ENCODE measurements at places on chromosomes 16 and 17.

DNA sequence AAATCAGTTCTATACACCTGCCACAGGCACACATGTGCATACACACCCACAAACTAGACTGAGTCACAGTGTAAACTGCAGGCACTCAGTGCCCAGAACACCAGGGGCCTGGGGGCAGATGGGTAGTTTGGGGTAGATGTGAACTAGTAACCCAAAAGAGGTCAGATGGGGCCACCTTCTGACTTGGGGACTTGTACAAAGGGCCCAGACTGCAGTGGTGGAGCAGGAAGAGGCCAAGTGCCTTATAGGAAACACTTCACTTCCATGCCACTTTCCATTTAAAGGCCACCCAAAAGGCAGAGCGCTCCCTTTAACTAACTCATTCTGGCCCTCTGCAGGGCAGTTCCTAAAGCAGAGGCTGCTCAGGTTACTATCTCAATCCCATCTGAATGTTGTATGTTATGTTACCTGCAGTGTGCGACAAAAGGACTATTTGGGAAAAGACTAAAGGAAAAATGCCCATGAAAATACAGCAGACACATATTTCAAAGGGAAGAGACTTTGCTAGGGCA, 27.8 kb upstream of the ERN1 start:
- DNase-seq, result no peak

DNA sequence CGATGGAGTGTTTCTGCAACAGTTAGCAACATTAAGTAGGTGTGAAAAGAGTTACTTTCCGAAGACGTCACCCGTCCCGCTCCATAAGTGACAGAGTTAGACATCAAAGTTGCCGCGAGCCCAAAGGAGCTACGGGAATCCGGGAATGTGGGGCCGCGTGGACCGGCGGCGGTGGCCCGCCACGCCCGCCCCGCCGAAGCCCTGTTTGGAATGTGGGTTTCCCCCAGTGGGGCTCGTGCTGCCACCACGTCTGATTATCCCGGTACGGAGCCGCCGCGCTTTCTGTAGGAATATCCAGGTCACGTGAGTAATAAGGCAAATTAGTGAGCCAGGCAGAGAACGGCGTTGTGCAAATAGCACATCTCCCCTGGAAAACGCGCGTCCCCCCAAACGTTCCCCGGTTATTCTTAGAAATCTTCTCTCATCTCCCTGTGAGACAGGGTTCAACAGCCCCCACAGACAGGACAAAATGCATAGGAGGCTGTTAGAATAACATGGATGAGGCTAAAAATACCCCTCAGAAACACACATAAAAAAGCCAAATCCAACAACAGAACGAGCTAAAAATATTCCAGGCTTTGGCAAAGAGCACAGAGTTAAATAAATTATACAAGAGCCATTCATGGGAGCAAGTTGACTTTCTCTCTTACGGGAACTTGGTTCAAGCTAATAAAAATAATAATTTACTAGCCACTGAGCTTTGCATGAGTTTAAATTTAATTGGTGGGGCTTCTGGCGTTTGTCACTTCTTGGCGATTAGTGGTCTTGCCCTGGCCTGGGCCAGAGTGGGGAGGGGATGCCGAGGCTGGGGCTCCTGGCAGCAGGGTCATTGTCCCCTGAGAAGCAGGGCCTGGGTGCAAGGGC, 8.6 kb downstream of the BAHCC1 start:
- DNase-seq, result no peak

DNA sequence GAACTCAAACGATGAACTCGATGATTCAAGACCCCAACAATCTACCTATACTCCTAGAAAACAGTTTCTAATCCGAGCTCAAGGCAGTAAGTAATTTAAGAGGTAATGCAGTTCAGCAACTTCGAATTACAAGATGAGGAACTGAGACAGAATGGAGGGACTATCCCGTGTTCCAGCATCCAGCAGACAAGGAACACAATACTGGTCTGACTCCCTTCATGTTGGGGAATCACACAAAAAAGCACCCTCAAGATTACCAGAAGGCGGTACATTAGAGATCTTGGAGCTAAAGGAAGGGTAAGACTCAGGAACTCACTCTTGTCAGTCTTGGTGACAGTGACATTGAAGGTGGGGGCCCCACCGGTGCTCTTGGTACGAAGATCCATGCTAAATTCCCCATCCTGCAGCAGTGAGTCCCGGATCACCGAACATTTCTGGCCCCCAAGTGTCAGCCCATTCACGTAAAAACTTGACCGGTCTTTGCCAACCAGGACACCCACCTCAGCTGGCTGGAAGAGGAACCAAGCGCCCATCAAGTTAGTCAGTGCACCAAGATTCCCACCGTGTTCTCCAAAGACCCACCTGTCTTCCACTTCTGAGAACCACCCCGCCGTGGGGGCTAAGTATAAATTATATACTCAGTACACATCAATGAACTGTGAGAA, 1.9 kb downstream of the PFN1 start:
- no peak for DNase-seq

DNA sequence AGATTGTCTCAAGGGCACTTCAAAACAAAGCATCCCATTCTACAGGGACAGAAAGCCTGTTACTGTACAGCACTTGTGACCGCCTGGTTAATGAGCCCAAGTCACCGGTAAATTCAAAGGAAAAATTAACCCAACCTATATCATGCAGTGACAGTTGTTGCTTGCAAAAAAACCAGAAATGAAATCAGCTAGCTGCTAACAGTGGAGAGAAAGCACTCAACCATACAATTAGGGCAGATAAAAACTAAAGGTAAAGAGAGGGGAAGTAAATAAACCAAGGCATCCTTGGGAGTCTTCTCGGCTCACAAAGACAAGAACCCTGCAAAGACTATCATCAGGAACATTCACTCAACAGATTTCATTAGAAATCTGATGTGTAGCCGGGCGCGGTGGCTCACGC, 5.9 kb downstream of the RETREG3 start:
- no peak for DNase-seq

- no peak for DNase-seq
These were observed 51.3 kb upstream of the MRPS23 start for GRCh38 chr17:57900991-57901743.

- no peak for DNase-seq
These were observed 23.1 kb downstream of the SPACA3 start for GRCh38 chr17:33014751-33015150.

GRCh38 chr16:22727285-22728166, 86.4 kb upstream of the HS3ST2 start:
- no peak for DNase-seq

DNA sequence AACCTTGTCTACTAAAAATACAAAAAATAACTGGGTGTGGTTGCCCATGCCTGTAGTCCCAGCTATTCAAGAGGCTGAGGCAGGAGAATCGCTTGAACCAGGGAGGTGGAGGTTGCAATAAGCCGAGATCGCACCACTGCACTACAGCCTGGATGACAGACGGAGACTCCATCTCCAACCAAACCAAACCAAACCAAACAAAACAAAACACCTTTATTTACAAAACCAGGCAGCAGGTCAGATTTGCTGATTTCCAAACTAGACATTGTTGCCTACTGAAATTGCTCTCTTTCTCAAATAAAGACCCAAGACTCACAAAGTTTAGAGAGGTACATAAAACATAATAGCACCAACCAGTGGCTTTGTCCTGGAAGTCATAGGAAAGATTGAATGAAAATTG, 5.7 kb upstream of the TMEM238L start:
- DNase-seq, result no peak

DNA sequence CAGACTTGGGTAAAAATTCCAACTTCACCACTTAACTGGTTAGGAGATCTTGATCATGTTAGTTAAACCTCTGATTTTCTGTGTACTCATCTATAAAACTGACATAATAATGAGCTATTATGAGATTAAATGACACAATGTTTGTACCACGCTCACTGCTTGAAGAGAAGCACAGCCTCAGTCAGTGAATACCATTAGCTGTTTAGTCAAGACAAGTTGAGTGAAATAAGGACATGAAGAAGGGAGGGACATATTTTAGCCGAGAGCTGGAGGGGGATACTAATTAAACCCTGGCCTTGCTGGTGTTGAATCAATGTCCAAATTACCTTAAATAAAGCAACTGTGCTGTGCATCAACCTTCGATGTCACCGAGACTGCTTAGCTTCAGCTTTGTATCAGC, 105.1 kb upstream of the TOX3 start:
- DNase-seq, result no peak

DNA sequence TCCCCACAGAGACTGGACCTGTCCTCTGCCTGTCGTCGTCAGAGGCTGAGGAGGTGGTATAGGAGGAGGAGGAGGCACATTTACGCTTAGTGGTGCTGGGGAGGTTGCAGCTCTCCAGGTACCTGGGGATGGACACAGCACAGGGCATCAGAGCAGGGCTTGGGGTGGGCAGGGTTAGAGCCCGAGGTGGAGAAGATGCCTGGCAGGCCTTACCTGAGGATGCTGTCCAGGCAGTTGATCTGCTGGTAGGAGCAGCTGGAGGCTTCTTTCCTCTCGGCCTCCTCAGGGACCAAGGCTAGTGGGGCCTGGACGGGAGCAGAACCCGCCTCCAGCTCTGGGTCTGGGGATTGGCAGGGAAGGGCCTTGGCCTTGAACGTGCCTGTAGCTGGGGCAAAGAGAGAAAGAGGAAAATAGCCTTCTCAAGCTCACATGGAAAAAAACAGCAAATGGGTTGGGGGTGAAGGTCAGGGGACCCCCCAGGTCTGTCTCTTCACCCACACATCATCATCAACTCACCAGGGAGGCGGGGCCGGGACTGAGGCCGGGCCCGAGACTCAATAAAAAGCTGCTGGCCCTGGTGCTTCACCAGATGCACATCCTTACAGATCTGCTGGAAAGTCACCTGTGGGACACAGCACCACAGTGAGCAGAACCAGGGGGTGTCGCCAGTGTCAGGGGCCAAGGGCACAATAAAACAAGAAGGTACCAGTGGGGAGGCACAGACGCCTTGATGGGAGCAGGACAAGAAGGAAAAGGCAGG, 5.6 kb downstream of the PER1 start:
- DNase-seq, result no peak

DNA sequence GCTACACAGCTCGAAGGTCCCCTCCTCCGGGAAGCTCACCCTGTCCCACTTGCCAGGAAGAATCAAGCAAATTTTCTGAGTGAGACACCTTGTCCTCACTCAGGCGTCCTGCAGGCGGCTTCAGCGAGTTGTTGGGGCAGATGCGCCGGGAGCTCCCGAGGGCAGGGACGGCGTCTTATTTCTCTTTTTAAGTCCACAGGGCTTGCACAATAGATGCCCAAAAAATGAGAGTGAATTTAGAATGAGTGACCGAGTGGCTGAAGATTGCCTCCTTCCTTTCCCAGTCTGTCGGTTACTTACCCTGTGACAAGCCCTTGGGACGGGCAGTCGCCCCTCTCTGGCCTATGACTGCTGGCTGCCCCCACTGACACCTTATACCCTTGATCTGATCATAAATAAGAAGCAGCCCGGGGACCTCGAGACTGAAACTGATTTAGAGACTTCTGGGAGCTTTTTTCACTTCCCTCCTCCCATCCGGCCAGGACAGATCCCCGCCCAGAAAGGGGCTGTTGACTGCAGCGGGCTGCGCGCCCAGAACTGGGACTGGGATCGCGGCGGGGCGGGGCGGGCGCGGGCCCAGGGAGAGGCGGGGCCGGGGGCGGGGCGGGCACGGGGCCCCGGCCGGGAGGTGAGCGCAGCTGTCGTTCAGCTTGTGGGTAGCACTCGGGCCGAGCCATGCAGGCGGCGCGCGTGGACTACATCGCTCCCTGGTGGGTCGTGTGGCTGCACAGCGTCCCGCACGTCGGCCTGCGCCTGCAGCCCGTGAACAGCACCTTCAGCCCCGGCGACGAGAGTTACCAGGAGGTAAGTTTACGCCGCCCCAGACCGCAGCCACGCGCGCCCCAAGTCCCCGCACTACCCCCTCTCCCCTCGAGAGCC, at the start of gene TTYH2:
TSS of gene TTYH2 (plus strand) at position 659 of the 879 bp plus-strand sequence. CDS start at position 676, 17 bp downstream.
- peak; percentile 90 for DNase-seq

- no peak for DNase-seq
These were observed 10.3 kb upstream of the NFAT5 start for GRCh38 chr16:69555437-69555836.

DNA sequence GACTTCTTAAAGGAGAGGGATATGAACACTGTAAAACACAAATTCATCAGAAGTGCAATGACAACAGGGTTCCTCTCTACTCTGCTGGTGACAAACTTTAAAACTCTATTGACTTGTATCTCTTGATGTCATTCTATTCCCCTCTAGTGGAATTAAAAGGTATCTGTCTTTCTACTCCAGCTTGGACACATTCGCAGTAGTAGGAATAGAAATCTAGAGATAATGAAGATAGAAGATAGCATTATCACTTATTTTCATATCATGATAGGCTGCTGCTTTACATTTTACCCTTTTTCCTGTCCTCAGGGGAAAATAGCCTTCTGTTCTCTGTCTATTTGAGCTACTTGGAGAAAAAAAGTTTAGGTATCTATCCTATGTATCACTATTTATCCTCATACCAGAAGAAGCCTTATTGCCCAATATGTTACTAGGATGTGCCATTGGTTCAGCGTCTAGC, 209.6 kb upstream of the CACNG5 start:
- DNase-seq, result peak; percentile 58

DNA sequence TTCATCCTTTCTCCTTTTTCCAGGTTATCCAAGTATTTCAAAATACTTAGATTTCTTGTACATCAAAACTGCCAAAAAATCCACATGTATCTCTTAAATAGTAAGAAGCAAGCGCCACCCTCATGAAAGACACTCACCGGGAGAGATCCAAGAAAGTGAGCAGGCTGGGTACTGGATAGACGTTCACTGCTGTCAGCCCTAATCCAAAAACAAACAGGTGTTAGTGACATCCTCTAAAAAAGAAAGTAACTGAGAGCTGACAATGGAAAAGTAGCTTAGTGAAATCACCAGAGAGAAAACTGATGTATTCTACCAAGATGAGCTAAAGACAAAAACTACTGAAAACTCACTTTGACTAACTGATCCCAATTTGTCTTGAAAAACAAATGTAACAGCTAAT, 46.1 kb downstream of the MARVELD3 start:
- DNase-seq, result no peak

DNA sequence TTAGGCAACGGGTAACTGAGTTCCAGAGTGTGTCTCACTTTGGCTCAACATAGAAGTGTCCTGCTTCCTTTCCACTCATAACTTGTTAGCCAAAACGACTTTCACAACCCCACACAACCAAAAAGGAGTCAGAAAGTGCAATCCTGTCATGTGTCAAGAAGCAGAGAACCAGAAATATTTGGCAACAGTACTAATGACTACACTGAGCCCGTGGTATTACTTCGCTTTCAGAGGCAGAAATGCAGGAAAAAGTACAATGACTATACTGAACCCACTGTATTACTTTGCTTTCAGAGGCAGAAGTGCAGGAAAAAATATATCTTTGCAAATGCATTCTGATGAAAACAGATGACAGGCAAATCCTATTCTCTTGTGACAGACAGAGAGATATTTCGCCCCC, 484.6 kb downstream of the KIF2B start:
- no peak for DNase-seq

DNA sequence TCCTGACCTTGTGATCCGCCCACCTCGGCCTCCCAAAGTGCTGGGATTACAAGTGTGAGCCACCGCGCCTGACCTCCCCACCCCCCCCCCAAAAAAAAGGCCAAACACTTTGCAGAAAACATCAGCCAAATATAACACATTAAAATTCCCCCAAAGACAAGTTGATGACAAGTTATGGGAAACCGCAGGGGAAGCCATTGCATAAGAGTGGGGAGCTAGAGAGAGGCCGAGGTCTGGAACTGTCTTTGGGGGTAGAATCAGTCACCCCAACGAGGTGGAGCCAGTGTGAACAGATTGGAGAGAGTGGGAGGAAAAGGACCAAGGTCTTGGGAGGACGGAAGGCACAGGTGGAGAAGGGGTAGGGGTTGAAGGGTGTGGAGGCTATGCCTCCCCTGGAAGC, 2.8 kb downstream of the DRC3 start:
- no peak for DNase-seq
